ENCODE measurements at places on chromosomes 4 and X. TPM values are rescaled to one million over a fixed set of nuclear protein-coding genes. Genes with fewer than 3 reads are reported as not detected.

Gene POF1B
- not detected for total RNA-seq

Gene TMSB15C
- total RNA-seq = 3.5 TPM

Gene SMIM31
- not detected for total RNA-seq

Gene SLC6A14
- total RNA-seq = not detected

Gene RBM47
- 2.0 TPM for total RNA-seq

Gene PDGFC
- 13.7 TPM for total RNA-seq

Gene SMR3B
- not detected for total RNA-seq

Gene GAGE2A
- total RNA-seq = not detected

Gene TACC3
- total RNA-seq = 26.7 TPM

Gene SHROOM3
- 9.5 TPM for total RNA-seq

Gene KCNIP4
- not detected for total RNA-seq

Gene DKK2
- 0.06 TPM for total RNA-seq

Gene TGIF2LX
- total RNA-seq = not detected

Gene NUP62CL
- total RNA-seq = not detected

Gene CTPS2
- total RNA-seq = 13.3 TPM

Gene STX18
- total RNA-seq = 26.4 TPM

Gene GRIA3
- 0.53 TPM for total RNA-seq

Gene MAGEA12
- not detected for total RNA-seq

Gene ITGB1BP2
- 2.1 TPM for total RNA-seq

Gene TBC1D9
- total RNA-seq = 72.3 TPM

Gene HSPA4L
- total RNA-seq = 6.9 TPM

Gene FRG2
- not detected for total RNA-seq

Gene SEPSECS
- total RNA-seq = 4.8 TPM

Gene RASGEF1B
- 0.10 TPM for total RNA-seq

Gene REPS2
- 2.8 TPM for total RNA-seq

Gene RHOXF2
- not detected for total RNA-seq

Gene GIMD1
- not detected for total RNA-seq

Gene PASD1
- not detected for total RNA-seq

Gene HPRT1
- 13.2 TPM for total RNA-seq

Gene DMRTC1
- total RNA-seq = not detected

Gene ZC4H2
- 8.2 TPM for total RNA-seq

Gene MXRA5
- total RNA-seq = 0.44 TPM

Gene TMEM164
- total RNA-seq = 12.0 TPM

Gene DAPP1
- not detected for total RNA-seq

Gene ASMT
- not detected for total RNA-seq

Gene SASH3
- not detected for total RNA-seq

Gene POU4F2
- total RNA-seq = not detected

Gene NALF2
- total RNA-seq = 0.29 TPM
